Cerebellar nuclear complex (tissue), 1 donor: ENCODE measurements at places on chromosomes 7 and 10.

DNA sequence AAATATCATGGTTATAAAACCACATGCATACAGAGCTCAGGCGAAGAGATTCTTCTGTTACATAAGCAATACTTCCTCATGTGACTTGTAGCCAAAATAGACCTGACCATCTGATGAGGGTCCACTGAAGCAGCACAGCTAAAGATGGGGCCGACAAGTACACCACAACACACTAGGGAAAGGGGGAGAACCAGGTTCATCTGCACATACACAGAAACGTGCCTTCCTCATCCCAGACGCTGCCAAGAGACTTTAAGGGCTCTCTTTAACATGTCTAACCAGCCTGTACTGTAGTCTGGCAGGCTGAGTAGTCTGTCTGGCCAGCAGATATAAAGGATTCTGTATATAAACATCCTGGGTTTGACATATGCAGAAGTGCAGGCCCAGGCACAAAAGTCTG lies 30.3 kb downstream of the ERCC6 start:
- DNase-seq, result no peak

GRCh38 chr7:140597428-140597949 lies 43.1 kb downstream of the DENND2A start:
- no peak for DNase-seq

DNA sequence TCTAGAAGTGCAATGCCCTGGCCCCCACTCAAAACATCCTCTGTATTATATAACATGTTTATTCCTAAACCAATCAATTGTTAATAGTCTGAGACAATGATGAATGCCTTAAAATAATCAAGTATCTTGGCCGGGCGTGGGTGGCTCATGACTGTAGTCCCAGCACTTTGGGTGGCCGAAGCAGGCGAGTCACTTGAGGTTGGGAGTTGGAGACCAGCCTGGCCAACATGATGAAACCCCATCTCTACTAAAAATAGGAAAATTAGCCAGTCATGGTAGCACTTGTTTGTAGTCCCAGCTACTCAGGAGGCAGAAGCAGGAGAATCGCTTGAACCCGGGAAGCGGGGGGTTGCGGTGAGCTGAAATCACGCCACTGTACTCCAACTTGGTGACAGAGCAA lies 29.4 kb upstream of the CACNA2D1 start:
- no peak for DNase-seq

DNA sequence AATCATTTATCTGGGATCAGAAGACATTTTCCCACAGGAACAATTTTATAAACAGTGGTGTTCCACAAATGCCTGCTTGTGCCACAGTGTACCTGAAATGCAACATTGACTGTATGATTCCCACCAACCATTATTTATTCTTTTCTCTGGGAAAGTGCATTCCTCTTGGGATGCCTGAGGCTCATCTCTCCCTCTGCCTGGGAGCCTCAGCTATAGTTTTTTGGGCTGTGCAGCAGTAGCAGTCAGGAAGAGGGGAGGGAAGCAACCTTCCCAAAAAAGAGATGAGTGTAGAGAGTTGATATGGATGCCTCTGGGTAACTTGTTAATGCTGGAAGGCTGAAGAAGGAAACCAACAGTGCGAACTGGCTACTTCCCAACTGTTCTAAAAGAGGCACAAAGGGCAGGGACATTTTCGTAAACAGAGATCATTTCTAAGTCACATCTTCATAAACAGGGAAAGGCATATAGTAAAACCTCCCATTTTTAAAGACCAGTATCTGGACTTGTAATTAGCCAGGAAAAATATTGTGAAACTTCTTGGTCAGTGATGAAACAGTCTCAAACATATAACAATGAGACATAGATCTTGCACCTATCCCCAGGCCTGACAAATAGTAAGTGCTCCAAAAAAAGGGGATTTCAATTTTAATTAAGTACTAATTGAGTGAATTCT lies 1.4 kb upstream of the CALD1 start:
- DNase-seq, result no peak

DNA sequence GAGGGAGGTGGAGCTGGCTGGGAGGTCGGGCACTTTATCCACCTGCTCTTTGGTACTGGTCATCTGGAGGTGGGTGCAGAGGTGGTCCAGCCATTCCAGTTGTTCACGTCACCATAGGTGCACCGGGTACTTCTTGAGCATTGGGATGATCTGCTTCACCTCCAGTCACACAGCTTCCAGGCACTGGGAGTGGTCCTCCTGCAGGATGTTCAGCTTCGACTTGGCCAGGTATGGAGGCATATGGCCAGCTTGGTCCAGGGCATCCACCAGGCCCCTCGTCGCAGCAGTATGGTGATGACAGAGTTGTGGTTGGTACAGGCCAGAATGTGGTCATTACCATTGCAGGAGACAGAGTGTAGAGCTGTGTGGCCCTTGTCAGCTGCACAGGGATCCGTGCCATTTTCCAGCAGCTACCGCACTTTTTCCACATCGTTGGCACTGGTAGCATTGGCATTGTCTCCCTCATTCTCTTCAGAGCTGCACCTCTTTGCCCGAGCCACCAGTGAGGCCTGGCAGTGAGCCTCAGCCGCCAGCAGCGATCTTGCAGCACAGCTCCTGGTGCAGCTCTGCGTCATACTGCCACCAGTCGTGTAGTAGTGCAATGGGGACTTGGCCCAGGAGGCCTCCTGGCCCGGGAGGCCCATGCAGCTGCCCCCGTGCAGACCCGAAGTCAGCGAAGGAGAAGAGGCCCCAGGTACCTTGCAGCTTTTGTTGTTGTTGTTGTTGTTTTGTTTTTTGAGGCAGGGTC lies 150.9 kb downstream of the ZNF22 start:
- no peak for DNase-seq

DNA sequence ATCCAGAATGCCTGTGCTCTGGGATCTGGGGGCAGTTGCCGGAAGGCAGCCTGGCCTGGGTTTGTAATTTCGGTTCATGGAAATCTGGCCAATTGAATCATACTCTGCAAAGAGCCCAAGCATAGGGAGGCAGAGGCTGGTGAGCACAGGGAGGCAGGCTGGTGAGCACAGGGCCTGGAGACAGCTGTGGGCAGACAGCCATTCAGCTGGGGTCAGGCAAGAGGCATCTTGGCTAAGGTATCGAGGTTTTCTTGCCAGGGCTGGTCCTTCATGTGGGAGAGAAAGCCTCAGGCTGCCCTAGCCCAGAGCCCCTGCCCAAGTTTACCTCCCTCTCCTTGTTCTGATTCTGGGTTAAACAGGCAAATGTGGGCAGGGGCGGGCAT lies 63.7 kb upstream of the BAIAP2L1 start:
- no peak for DNase-seq

DNA sequence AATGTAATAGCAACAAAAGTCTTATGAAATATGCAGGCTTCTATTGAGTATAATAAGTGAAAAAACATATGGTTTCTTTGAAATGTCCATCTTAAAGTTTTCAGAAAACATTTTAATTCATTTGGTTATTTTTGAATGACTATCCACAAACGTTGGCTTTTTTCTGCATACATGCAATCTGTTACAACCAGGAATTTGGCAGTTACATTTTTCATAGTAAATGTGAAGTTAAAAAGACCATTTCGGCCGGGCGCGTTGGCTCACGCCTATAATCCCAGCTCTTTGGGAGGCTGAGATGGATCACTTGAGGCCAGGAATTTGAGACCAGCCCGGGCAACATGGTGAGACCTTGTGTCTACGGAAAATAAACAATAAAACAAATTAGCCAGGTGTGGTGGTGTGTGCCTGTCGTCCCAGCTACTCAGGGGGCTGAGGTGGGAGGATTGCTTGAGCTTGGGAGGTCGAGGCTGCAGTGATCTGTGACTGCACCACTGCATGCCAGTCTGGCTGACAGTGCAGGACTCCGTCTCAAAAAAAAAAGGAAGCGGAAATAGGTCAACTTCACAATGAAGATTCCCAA lies 73.9 kb upstream of the NMT2 start:
- no peak for DNase-seq

DNA sequence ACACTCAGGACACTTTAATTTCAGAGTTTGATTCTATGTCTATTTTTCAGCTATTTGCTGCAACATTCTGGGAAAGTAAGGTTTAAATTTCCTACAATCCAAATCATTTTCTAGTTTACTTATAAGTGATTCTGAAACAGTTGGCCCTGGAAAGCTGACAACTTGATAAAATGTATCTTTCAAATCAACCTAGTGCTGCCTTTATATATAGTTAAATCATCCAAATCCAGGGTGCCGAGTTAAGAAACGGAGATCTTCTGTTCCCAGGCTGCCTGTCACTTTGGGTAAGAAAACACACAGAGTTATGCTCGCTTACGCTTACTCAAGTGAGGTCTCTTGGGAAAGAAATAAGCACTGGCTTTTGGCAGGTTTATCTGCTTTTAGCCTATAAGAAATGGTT lies 175.0 kb downstream of the POU6F2 start:
- no peak for DNase-seq
